ENCODE measurements at places on chromosomes 2 and 18. TPM values are rescaled to one million over a fixed set of nuclear protein-coding genes. Genes with fewer than 3 reads are reported as not detected.

GRCh38 chr2:48601349-48601748 is 16.3 kb upstream of the GTF2A1L start:
- DNase-seq, result no peak
- H3K27me3 ChIP-seq, result no peaks in the 10 kb centered on the region
- peaks cover 22% of the 10 kb centered on the region for H3K36me3 ChIP-seq

- H3K27ac ChIP-seq, result no peak overlapping the region
- H3K36me3 ChIP-seq, result no peaks in the 10 kb centered on the region
- H3K4me3 ChIP-seq, result no peak overlapping the region
- H3K4me1 ChIP-seq, result no peaks in the 10 kb centered on the region
Observed at GRCh38 chr2:60862642-60863041, 18.7 kb upstream of the REL start.

GRCh38 chr2:45992741-45993475 is 304.3 kb upstream of the EPAS1 start:
- H3K27ac ChIP-seq, result peak overlapping the region; percentile 46
- H3K4me3 ChIP-seq, result no peak overlapping the region
- no peaks in the 10 kb centered on the region for H3K27me3 ChIP-seq
- no peak for DNase-seq
- H3K4me1 ChIP-seq, result no peaks in the 10 kb centered on the region
- H3K36me3 ChIP-seq, result peaks cover 7% of the 10 kb centered on the region

DNA sequence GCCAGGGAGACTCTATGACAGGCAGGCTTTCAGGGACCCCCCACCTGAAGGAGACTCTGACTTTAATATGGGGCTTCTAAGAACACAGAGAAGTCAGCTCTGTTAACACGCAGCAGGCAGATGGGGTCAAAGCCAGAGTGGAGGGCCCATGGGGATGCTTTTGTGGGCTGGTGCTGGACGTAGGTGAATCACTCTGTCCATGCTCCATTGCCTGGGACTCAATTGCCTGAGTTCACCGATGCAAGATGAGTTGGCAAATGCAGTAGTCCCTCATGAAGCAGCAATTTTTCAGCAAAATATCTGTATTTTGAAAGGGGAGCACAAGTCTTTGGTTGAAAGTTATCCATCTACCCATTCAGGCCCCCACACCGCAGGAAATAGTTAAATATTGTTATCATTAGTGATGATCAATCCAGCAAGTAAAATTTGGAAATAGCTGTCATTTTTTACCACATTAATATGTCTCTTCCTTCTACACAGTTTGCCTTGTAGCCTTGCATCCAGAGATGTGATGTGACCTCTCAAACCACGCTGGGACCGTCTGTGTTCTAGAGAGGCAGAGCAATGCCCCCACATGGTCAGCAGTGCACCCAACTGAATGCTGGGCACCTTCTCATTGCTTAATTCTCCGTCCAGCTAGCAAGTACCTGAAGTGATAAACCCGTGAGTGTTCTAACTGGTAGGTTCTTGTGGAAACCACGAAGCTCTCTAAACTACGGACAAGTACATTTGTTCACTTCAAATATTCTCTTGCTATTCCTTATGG is 34.8 kb upstream of the FAM110C start:
- no peaks in the 10 kb centered on the region for H3K4me1 ChIP-seq
- no peaks in the 10 kb centered on the region for H3K27me3 ChIP-seq
- no peak overlapping the region for H3K27ac ChIP-seq
- H3K4me3 ChIP-seq, result no peak overlapping the region
- DNase-seq, result no peak
- H3K36me3 ChIP-seq, result no peaks in the 10 kb centered on the region

DNA sequence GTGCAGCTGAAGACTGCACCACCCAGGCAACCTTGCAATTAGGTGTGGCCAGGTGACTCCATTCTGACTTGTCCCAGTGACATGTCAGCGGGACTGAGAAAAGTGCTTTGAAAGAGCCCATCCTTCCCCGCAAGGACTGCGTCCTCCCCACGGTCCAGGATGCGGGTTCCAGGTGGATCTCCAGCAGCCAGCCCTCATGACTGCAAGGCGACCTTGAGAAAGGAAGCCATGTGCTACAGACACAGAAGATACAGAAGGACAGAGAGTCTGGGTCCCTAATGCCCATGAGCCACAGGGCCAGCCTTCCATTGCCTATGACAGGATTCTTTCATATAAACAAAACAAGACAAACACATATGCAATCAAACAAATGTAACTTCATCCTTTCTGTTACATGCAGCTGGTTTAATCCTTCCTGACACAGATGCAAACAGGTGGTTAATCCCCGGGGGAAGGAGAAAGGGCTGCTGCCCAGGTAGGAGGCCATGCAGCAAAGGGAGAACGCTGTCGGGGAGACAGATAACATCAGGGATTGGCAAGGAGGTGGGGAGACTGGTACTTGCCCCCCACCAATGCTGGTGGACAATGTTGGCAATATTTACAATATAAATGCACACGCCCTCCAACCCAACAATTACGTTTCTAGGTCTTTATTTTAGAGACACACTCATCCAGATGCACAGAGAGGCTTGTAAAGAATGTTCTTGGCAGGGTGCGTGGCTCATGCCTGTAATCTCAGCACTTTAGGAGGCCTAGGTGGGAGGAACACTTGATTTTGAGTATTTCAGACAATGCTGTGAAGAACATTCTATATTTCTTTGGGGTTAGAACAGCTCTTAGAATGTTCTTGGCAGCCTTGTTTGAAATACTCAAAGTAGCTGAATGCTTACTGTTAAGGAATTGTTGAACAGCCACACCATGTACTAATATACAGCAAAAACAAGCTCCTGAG is 64.8 kb downstream of the NCAPH start:
- H3K27me3 ChIP-seq, result no peaks in the 10 kb centered on the region
- H3K36me3 ChIP-seq, result no peaks in the 10 kb centered on the region
- H3K27ac ChIP-seq, result no peak overlapping the region

OR6B2 gene
- total RNA-seq, result not detected

SLC38A11 gene
- total RNA-seq, result 0.50 TPM
